GM12878 (cell line): ENCODE measurements at places on chromosomes 12 and 14. TPM values are rescaled to one million over a fixed set of nuclear protein-coding genes. Genes with fewer than 3 reads are reported as not detected.

DNA sequence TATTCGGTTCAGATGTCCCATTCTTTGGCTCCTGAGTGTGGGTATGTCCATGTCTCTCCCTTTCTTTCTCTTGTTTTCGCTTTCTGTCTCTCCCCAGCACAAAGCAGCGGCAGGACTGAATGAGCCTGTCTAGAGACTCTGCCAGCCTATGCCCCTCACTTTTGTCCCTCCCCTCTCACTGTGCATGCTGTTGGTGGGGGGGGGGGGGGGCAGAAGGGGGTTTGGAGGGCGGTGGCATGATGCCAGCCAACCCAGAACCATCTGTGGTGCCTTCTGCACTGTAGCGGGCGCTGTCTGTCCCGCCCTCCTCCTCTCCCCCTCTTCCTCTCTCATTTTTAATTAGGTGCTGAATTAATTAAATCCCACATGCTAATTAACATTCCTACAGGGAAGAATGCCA lies 17.7 kb downstream of the NGDN start:
- no peak overlapping the region for H3K4me3 ChIP-seq
- DNase-seq: no peak
- H3K36me3 ChIP-seq: no peaks in the 10 kb centered on the region; the same call in 1 of the 2 replicates
- no peaks in the 10 kb centered on the region for H3K27me3 ChIP-seq

DNA sequence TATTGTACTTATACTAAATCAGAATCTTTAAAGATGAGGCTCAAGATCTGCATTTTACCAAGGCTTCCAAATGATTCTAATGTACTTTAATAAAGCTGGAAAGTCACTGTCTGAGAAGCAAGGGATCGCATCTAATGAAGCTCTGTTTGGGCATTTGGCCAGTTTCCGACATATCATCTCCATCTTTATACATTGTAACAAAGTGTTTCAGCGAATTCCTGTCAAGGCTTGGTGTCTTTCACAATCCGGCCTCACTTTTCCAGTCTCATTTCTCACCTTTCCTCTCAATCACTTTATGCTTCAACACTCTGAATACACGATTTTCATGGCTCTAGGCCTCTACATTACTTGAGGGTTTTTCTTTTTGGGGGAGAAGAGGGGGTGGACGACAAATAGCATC lies 27.5 kb upstream of the INSM2 start:
- H3K27me3 ChIP-seq: no peaks in the 10 kb centered on the region
- no peak overlapping the region for H3K27ac ChIP-seq
- H3K36me3 ChIP-seq: no peaks in the 10 kb centered on the region
- no peak overlapping the region for H3K4me3 ChIP-seq

GRCh38 chr12:93870020-93870795 lies 193.0 kb downstream of the CRADD start:
- H3K27me3 ChIP-seq: no peaks in the 10 kb centered on the region
- DNase-seq: no peak
- no peak overlapping the region for H3K4me3 ChIP-seq
- H3K36me3 ChIP-seq: no peaks in the 10 kb centered on the region
- H3K27ac ChIP-seq: no peak overlapping the region

DNA sequence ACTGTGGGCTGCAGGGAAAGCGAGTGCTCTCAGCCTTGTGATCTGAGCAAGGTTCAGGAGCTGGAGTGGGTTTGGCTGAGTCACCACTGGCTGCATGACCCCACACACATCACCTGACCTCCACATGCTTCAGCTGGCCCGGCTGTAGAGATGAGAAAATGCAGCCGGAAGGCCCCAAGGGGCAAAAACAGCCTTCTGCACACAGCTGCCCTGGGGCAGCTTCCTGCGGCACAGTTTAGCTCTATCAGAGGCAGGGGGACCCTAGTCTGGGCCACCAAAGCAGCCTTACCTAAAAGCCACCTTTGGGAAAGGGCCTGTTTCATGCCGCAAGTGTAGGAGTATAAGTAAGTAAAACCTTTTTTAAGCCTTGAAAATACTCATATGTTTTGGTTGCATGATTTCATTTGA lies 123.3 kb downstream of the SSPN start:
- no peaks in the 10 kb centered on the region for H3K36me3 ChIP-seq
- no peak overlapping the region for H3K27ac ChIP-seq
- H3K27me3 ChIP-seq: no peaks in the 10 kb centered on the region
- no peak overlapping the region for H3K4me3 ChIP-seq
- no peak for DNase-seq

GRCh38 chr14:92264195-92264594 lies 58.8 kb upstream of the SLC24A4 start:
- H3K27ac ChIP-seq: no peak overlapping the region
- peaks cover 19% of the 10 kb centered on the region for H3K4me1 ChIP-seq
- no peak overlapping the region for H3K4me3 ChIP-seq
- no peaks in the 10 kb centered on the region for H3K36me3 ChIP-seq
- DNase-seq: no peak

DNA sequence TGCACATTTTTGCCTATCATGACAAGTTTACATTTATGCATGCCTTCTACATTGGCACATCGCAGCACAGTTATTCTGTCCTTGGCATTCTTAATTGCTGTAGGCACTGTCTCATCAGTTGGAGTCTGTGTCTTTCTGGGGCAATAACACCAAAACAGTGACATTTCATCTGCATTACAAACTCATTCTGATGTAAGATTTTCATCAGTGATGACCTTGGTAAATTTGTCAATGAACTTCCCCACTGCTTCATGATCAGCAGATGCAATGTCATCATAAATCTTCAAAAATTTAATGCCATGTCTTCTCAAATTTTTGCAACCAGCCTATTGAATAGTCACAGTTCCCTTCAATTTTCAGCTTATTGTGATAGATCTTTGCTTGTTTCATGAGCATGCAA lies 85.5 kb downstream of the CAPZA3 start:
- no peak overlapping the region for H3K4me3 ChIP-seq
- H3K27ac ChIP-seq: no peak overlapping the region
- no peaks in the 10 kb centered on the region for H3K36me3 ChIP-seq

DNA sequence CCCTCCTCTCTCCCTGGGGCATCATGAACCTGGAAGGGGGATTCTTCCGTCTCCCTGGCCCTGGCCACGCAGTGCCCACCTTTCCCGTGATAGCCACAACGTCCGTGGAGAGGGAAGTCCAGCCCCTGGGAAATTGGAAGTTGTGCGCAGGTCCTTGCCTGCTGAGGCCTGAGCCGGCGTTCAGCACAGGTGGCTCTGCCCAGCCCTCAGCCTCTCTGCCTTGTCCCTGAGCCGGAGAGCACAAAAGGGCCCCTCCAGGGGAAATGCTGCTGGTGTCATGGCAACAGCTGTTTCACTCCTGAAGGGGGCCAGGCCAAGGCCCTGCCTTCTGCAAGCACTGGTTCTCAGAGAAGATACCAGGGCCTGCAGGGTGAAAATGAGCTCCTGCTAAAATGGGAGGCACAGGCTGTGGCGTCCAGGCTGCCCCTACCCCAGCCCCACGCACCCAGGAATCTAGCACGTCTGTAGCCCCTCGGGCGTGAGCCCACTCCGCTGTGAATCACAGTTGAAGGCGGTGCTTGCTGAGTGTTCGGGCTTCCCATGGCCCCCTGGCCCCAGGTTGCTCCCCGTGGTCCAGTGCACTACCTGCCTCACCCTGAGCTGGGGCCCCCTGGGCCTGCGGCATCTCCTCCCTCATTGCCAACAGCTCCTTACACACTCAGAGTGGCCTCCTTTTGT lies 149.4 kb downstream of the ADGRD1 start:
- H3K27me3 ChIP-seq: no peaks in the 10 kb centered on the region
- DNase-seq: no peak
- H3K27ac ChIP-seq: peak overlapping the region; percentile 28; the same call in 1 of the 2 replicates

GRCh38 chr14:29463727-29464395 lies 463.8 kb downstream of the PRKD1 start:
- no peak overlapping the region for H3K27ac ChIP-seq
- no peak for DNase-seq
- no peak overlapping the region for H3K4me3 ChIP-seq
- no peaks in the 10 kb centered on the region for H3K27me3 ChIP-seq

DNA sequence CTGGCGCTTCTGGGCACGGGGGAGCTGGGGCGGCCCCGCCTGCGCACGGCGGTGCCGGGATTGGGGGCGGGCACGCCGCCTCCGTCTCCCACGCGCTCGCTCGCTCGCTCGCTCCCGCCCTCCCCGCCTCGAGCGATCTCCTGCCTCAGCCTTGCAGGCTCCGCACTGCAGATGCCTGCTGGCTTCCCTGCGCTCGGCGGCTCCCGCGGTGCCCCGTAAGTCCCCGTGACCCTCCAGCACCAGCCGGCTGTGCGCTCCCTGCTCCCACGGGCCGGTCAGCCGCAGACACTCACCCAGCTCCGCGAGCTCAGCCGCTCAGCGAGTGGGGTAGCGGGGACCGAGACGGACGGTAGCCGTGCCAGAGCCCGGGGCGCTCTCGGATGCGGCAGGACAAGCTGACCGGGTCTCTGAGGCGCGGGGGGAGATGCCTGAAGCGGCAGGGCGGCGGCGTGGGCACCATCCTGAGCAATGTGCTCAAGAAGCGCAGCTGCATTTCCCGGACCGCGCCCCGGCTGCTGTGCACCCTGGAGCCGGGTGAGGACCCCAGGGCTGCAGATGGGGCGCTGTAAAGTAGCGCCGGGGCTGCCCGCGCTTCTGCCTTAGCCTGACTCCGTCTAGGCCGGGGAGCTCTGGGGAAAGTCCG lies at the start of gene TBC1D30:
Gene TBC1D30, plus strand, starts transcription at position 148 of the 643 bp plus-strand sequence. Its CDS starts 233 bp downstream, at position 381.
- H3K27ac ChIP-seq: peak within 1 kb of the TSS; percentile 65
- DNase-seq: no peak
- no peaks in the 10 kb centered on the region for H3K4me1 ChIP-seq
- H3K4me3 ChIP-seq: peak within 1 kb of the TSS; percentile 94

GRCh38 chr12:106088811-106089485 lies 49.8 kb downstream of the NUAK1 start:
- H3K4me1 ChIP-seq: no peaks in the 10 kb centered on the region
- H3K36me3 ChIP-seq: no peaks in the 10 kb centered on the region
- no peak overlapping the region for H3K27ac ChIP-seq

DNA sequence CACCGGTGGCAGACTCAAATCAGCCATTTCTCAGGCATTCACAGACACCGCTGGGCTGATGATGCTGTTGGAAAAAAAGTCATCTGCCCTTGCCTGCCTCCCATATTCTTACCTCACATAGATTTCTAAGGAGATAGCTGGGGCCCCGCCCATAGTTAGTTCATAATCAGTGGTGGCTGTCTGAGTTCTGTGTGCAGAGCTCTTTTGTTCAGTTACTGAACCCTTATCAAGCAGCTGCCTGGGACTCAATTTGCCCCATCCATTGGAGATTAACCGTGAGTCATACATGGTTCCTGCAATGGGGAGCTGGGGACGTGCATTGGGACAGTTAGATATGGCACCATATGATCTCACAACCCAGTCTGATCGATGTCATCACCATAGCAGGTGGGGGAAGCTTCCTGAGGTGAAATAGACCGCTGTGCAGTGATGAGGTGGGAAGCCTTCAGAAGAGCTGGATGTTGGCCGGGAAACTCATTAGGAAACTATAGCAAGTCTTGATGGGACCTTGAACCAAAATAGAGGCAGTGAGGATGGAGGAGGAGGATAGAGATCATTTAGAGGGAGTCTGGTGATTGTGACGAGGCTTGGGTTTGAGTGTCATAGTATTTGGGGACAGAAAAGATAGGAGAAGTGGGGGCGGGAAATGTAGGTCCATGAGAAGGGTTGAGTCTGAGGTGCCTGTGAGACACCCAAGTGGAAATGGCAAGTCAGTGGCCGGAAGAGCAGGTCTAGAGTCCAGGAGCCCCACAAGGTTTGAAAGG lies 147.8 kb downstream of the GCH1 start:
- H3K27ac ChIP-seq: no peak overlapping the region
- no peak for DNase-seq
- H3K27me3 ChIP-seq: no peaks in the 10 kb centered on the region
- H3K36me3 ChIP-seq: no peaks in the 10 kb centered on the region
- H3K4me3 ChIP-seq: no peak overlapping the region
- no peaks in the 10 kb centered on the region for H3K4me1 ChIP-seq

GRCh38 chr12:10722502-10722904 lies 620 bp downstream of the YBX3 start:
- peak overlapping the region; percentile 90 for H3K4me3 ChIP-seq
- 0 out of 2 replicates have a peak, but pooled peaks cover 2% of the 10 kb centered on the region for H3K27me3 ChIP-seq
- DNase-seq: no peak
- peak overlapping the region; percentile 73 for H3K27ac ChIP-seq

DNA sequence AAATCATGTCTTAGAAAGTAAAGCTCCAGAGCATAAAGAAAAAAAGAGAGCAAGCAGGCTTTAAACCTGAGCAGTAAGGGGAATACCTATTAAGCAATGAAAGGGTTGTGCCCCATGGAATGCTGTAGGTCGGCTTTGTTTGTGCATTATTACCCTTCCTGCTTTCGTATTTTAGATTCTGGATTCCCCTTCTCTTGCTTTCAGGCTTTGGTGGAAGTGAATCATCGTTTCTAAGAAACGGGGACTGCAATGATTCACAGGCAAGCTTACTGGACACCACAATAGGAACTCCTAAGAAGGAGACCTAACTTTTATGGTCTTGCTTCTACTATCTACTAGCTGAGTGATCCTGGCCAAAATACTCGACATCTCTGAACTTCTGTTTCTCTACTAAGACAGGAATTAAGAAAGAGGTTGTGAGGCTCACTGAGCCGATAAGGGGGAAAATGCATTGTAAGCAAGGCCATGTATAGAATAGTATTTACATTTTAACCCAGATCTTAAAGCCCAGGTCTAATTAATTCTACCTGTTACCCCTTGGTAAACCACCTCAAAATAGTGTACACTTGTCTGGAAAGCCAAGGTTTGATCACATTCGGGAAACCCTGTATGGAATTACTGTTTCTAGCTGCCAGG lies 1.2 kb upstream of the BMAL2 start:
- H3K27ac ChIP-seq: peak overlapping the region; percentile 89
- H3K27me3 ChIP-seq: no peaks in the 10 kb centered on the region
- peaks cover 41% of the 10 kb centered on the region for H3K4me1 ChIP-seq
- H3K4me3 ChIP-seq: peak overlapping the region; percentile 85

DNA sequence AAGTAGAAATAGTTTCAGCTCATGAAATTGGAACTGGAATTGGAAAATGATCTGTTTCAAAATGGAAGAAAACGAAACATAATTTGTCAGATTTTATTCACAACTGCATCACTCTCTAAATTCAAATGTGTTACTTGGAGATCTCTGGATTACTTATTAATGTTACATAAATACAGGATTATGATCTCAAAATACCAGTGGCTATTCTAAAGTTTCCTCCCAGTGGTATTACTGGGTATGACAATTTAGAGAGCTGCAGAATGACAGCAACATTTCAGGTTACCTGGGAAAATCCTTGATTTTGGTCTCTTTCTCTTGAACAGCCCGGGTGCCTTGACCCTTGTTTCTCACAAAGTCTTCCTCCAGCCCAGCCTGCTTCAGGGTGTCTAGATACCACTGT lies 14.2 kb downstream of the FAM161B start:
- no peak overlapping the region for H3K4me3 ChIP-seq
- no peaks in the 10 kb centered on the region for H3K4me1 ChIP-seq
- no peaks in the 10 kb centered on the region for H3K27me3 ChIP-seq
- H3K36me3 ChIP-seq: peaks cover 5% of the 10 kb centered on the region; the same call in 1 of the 2 replicates
- DNase-seq: no peak

The COX8C gene
- polyA plus RNA-seq: not detected in 2 replicates

The C12orf56 gene
- polyA plus RNA-seq: not detected in 2 replicates

The TEX22 gene
- 1.1 and 1.3 TPM in 2 replicates for polyA plus RNA-seq

The DYRK4 gene
- polyA plus RNA-seq: 38.4 and 41.4 TPM in 2 replicates

The OTOGL gene
- 0.04 and 0.09 TPM in 2 replicates for polyA plus RNA-seq

The TMEM132C gene
- polyA plus RNA-seq: not detected in 2 replicates

The ASCL1 gene
- 27.1 and 31.1 TPM in 2 replicates for polyA plus RNA-seq

The P2RX2 gene
- polyA plus RNA-seq: not detected in 2 replicates

The RARG gene
- polyA plus RNA-seq: 3.2 and 6.0 TPM in 2 replicates
